ENCODE measurements at places on chromosomes 1 and 21.

DNA sequence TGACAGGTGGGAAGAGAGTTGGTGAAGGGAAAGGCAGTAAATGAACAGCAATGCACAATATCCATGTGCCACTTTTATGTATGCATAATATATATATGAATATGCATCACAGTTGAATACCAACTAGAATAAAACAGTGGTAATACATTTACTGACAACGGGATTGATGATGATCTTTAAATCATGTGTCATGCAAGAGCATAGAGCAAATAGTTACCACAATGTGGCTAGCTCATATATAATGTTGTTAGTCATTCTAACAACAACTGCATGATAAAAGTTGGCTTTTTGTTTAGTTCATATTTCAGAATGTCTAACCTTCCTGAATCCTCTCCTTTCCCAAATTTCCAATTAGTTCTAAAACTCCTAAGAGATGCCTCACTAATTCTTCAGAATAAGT is 46.4 kb downstream of the GORAB start:
- DNase-seq, result peak; percentile 21

DNA sequence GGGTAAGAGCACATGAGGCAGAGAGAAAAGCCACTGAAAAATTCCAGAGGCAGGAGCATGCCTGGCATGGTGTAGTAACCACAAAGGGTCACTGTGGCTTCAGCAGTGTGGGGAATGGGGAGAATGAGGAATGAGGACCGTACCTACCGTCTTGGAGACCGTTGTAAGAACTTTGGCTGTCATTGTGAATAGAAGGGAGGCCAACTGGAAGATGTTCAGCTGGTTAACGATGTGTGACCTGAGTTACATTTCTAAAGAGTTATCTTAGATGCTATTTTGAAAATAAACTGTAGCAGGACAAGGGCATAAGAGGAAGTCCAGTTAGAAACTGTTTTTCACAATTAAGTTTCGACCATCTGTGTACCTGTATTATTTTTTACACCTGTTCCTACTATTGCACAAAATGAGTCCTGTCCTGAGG is 365.5 kb upstream of the SGIP1 start:
- peak; percentile 91 for DNase-seq

- DNase-seq, result no peak
Observed at GRCh38 chr1:110880708-110881374, 7.9 kb downstream of the CD53 start.

DNA sequence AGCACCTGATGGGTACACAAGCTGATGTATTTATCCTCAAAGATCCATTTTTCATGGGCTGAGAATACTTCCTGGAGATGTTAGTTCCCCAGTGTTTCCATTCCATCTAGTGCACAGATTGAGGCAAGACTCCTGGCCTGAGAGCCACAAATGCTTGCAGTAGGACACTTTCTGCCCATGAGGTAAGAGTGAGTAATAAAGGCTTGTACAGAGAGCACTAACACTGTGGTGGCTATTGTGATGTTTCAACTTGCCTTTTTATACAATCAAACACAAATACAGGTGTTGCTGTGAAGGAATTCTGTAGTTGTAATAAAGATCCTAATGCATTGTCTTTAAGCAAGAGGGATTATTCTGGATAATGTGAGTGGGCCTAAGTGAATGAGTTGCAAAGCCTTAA is 186.1 kb upstream of the ADAMTS5 start:
- DNase-seq, result no peak

GRCh38 chr1:87197641-87198040 is 131.0 kb upstream of the LMO4 start:
- no peak for DNase-seq

DNA sequence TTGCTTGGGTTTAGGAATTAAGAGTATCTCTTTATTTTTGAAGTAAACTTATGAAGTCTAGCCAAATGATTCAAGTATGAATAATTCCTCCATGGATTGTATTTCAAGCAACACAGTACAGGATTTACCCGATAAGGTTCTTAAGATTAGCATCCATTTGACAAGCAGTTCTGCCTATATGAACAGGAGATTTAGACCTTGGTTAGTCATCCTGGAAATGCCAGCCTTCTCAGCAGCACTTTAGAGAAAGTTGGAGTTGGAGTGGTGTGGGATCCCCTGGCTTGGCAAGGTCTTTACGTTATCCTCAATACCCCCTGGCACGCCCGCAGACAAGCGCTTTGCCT is 1.6 kb downstream of the BCAR3 start:
- peak; percentile 86 for DNase-seq

DNA sequence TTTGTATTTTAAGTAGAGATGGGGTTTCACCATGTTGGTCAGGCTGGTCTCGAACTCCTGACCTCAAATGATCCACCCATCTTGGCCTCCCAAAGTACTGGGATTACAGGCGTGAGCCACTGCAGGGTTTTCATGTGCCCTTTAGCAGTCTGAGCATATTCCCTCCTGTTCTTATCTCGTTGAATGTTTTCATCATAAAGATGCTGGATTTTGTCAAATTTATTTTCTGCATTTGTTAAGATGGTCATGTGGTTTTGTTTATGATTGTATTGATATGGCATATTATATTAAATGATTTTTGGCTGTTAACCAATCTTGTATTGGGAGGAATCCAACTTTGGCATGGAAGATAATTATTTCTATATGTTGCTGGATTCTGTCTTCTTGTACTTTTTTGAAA is 8.8 kb downstream of the JMJD4 start:
- no peak for DNase-seq

DNA sequence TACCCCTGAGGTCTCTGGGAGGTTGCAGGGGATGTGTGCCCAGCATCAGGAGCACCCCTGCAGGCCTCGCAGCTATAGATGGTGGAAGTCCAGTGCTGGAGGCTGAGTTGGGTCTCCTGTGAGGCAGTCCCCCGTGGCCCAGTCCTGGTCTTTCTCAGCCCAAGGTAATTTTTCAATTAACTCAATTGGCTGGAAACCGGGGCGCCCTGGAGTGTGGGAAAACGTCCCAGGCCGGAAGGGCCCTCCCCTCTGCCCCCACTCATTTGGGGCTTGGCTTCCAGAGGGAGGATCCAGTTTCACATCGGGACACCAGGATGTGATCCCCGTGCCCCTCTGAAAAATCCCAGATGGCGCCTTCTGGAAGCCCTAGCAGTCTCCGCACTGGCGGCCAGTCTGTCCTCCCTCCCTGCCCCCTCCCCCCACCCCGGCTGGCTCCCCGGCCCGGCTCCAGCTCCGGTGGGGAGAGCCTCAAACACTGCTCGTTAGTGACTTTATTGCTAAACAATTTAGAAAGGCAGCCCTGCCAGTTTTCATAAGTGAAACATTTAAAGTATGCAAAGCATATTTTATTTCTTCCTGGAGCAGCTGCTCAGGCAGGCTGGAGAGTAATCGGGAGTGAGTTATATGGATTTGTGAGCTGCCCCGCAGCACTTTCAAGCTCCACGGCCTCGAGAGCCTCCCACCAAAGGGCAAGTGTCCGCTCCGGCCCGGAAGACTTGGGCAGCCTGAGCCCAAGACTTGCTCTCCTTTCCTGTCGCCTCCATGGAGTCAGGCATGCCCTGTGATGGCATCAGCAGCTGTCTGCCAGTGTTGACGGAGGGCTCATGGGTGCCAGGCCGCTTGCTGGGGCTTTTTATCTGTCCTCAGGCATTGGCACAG is 208.2 kb upstream of the TMEM51 start:
- peak; percentile 89 for DNase-seq

- DNase-seq, result peak; percentile 61
Observed at GRCh38 chr1:233443040-233443760, 115.7 kb downstream of the MAP3K21 start.

- no peak for DNase-seq
Observed at GRCh38 chr1:201218409-201218808, 27.8 kb downstream of the IGFN1 start.

GRCh38 chr1:180521474-180522212 is 19.3 kb upstream of the ACBD6 start:
- DNase-seq, result no peak

DNA sequence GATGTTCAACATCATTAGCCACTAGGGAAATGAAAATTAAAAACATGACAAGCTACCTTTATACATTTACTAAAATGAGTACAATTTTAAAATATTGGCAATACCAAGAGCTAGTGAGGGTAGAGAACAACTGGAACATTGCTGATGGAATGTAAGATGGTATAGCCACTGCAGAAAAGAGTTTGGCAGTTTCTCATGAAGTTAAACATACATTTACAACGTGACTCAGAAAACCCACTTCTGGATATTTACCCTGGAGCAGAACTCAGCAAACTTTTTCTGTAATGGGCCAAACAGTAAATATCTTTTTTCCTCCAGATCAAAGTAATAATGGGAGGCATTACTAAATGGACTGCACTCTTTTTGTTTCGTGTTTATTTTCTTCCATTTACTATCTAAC is 22.1 kb downstream of the LPGAT1 start:
- no peak for DNase-seq

DNA sequence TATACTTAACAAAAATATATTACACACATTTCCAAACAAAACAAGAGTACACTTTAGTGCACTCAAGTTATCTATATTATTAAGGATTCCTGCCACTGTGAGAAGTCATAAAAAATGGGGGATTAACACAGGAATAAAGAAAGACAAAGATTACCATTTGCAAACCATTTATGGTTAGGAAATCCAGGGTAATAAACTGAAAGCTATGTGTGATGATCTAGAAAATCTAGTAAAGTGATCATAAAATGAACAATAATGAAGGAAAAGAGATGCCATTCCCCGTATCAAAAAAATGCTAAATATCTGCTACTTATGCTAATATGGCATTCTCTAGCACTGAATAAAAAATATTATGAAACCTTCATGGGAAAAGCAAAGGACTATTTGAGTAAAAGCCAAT is 101.4 kb downstream of the AK5 start:
- DNase-seq, result no peak
